K562 (cell line): ENCODE measurements at places on chromosomes 4 and X. TPM values are rescaled to one million over a fixed set of nuclear protein-coding genes. Genes with fewer than 3 reads are reported as not detected.
A peak's percentile ranks its signal among the peaks of the same experiment; 100 is the strongest.

DNA sequence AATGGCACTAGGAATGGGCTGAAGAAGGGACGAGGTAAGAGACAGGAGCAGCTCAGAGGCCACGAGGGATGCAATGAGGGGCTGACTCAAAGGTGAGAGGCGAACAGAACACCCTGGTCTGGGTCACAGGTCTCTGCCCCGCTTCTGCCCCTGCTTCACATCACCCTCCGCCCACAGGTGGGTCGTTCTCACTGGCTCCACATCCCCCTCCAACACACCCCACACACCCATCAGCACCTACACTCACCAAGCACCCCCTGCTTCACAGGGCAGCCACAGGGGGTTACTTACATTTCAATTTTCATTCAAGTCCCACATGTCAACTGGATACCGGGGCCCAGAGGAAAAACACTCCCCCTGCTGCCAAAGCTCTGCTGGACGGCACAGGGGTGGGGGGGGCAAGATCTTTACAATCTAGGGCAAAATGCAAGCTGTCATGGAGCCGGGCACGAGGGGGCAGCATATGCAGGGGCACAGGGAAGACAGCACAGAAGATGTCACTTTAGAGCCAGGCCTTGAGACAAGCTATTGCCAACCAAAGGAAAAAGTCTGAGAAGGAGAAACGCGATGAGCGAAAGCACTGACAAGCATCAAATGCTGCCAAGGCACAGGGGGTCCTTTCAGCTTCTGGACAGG, 94.0 kb downstream of the AFAP1 start:
- no peak overlapping the region for H3K4me3 ChIP-seq
- no peaks in the 10 kb centered on the region for H3K36me3 ChIP-seq
- no peak for DNase-seq

The ADH1A gene
- not detected in 2 replicates for total RNA-seq

The SMAD1 gene
- total RNA-seq = not detected in 2 replicates

GRCh38 chrX:29478336-29479069, 736.9 kb upstream of the MAGEB2 start:
- H3K27ac ChIP-seq = no peak overlapping the region
- no peaks in the 10 kb centered on the region for H3K36me3 ChIP-seq
- DNase-seq = peak; percentile 12

The LRRC66 gene
- total RNA-seq = not detected in 2 replicates

DNA sequence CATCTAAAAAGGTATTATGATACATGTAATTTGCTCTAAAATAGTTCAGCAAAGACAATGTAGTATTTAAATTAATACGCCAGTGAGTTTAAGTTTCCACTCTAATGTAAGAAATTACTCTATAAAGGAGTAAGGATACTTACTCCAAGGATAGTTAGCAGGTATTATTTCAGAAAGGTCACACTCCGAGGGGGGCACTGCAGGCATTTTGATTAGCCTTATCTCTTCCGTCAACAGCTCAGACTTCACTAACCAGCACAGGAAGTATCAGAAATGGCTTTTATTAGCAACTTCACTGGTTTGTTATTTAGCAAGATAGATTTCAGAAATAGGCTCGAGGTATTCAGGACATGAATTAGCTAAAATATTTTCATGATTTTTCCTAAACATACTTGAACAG, 127.0 kb downstream of the COX18 start:
- DNase-seq = no peak

The NEUROG2 gene
- 0.07 TPM in 1 of 2 replicates, not detected in the other for total RNA-seq

The VEGFC gene
- not detected in 2 replicates for total RNA-seq

DNA sequence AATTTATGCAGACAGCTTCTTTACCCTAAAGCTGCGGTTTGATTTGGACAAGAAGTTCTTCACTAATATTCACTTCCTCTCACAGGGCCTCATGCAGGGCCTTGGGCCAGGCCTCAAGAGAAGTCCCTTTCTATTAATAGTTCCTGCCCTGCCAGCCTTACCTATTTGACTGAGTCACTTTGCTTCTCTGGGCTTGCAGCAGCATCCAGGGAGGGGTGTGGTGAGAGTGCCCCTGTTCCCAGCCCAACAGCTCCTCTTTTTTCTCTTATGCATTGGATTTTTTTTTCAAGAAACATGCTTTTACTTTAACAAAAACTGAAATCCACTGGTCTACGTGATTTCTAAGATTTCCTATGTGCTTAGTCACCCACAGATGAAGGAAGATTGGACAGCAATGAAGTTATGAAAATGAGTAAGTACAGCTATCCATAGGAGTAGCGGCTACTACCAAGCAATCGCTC, 26.7 kb downstream of the FAM156B start:
- H3K4me3 ChIP-seq = no peak overlapping the region
- no peaks in the 10 kb centered on the region for H3K36me3 ChIP-seq
- no peak for DNase-seq
- peaks cover 19% of the 10 kb centered on the region for H3K4me1 ChIP-seq
- no peaks in the 10 kb centered on the region for H3K27me3 ChIP-seq

GRCh38 chr4:148790691-148791090, 348.5 kb upstream of the NR3C2 start:
- H3K27me3 ChIP-seq = no peaks in the 10 kb centered on the region
- H3K4me3 ChIP-seq = no peak overlapping the region
- H3K36me3 ChIP-seq = no peaks in the 10 kb centered on the region
- no peaks in the 10 kb centered on the region for H3K4me1 ChIP-seq
- H3K27ac ChIP-seq = no peak overlapping the region

- no peak overlapping the region for H3K27ac ChIP-seq
- H3K36me3 ChIP-seq = no peaks in the 10 kb centered on the region
- no peaks in the 10 kb centered on the region for H3K27me3 ChIP-seq
- no peaks in the 10 kb centered on the region for H3K4me1 ChIP-seq
- no peak for DNase-seq
Measured at GRCh38 chr4:10691651-10692050, 7.1 kb upstream of the CLNK start.

The SATL1 gene
- 0.07 TPM in 1 of 2 replicates, not detected in the other for total RNA-seq

- H3K27ac ChIP-seq = no peak overlapping the region
- no peaks in the 10 kb centered on the region for H3K27me3 ChIP-seq
- H3K4me1 ChIP-seq = peaks cover 7% of the 10 kb centered on the region
Measured at GRCh38 chrX:384861-385260, 1.8 kb downstream of the PPP2R3B start.

DNA sequence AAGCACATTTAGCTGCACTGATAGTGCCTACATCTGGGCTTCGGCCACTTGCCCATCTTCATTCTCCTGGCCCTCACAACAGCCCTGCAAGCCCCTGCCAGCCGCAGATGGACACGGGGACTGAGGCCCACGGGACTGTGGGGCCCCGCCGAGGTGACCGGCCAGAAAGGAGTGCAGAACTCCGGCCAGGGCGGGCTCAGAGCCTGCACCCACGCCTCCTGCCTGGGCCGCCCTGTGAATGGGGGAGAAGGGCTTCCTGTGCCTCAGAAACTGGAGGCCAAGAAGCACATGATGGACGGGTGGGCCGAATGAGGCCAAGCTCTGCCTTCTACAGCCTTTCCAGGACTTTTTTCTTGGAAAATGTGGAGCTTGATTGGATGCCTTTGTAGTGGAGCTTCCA, 35.7 kb upstream of the HGFAC start:
- no peak overlapping the region for H3K27ac ChIP-seq
- no peak for DNase-seq
- no peak overlapping the region for H3K4me3 ChIP-seq
- no peaks in the 10 kb centered on the region for H3K36me3 ChIP-seq
- no peaks in the 10 kb centered on the region; the same call in 2 of the 3 replicates for H3K4me1 ChIP-seq

GRCh38 chr4:5770051-5770450, 59.0 kb downstream of the EVC start:
- H3K27ac ChIP-seq = no peak overlapping the region
- H3K36me3 ChIP-seq = no peaks in the 10 kb centered on the region

The ARSD gene
- total RNA-seq = 0.13 and 0.16 TPM in 2 replicates

DNA sequence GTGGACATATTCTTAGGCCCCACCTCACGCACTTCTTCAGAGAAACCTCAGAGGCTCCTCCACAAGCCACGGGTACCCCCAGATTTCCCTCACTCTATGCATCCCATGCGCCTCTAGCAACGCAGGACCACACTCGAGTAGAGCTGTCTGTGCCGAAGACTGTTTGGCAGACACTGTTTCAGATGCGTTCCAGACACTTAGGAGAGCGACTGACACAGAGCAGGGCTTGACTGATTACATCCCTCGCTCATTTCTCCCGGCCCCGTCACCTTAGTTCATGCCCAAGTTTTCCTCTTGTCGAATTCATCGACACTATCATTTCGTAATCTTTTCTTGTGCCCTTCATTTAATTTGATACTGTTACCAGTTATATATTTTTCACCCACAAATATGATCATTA, 15.0 kb downstream of the SORBS2 start:
- no peak for DNase-seq
- no peak overlapping the region for H3K4me3 ChIP-seq
- H3K27ac ChIP-seq = no peak overlapping the region
- H3K27me3 ChIP-seq = peaks cover 6% of the 10 kb centered on the region
- no peaks in the 10 kb centered on the region for H3K4me1 ChIP-seq

The ARHGEF38 gene
- total RNA-seq = not detected in 2 replicates

- no peaks in the 10 kb centered on the region for H3K4me1 ChIP-seq
- no peak overlapping the region for H3K27ac ChIP-seq
- H3K27me3 ChIP-seq = no peaks in the 10 kb centered on the region
Measured at GRCh38 chr4:102799816-102800215, 27.5 kb downstream of the UBE2D3 start.

DNA sequence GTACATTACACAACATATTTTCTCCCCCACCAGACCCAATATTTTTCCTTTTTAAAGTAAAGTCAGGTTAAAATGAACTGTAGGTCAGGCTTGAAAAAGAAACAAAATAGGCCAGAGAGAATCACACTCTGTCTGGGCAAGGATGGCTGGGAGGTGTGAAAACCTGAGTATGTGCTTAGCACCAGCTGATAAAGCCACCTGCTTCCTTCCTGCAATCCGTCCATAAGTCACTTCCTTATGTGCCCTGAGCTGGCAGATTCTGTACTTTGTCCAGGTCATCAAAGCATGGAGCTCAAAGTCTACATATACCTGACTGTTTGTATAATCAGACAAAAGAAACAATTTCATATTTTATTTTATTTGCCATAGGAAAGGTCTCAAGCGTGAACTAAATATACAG, 37.7 kb downstream of the ANTXR2 start:
- H3K4me3 ChIP-seq = no peak overlapping the region
- H3K36me3 ChIP-seq = peaks cover 81% of the 10 kb centered on the region
- peaks cover 9% of the 10 kb centered on the region for H3K4me1 ChIP-seq
- no peak overlapping the region; the same call in 2 of the 3 replicates for H3K27ac ChIP-seq
- no peaks in the 10 kb centered on the region for H3K27me3 ChIP-seq

DNA sequence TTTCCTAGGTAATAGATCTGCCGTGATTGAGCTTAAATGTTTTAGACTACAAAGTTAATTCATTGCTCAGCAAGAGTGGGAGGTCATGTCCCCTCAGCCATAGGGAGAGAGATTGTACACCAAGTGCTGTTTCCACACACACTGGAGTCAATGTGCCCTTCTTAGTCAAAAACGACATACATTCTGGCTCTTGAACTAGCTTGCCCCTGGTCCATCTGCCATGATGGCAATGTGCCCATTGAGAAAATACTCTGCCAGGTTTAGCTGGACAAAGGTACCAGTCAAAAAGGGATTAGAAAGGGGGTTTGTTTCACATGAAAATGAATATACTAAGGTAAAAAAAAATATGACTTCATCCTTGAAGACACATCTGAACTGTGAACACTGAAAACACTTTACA, 377.1 kb upstream of the ADGRL3 start:
- H3K4me1 ChIP-seq = no peaks in the 10 kb centered on the region
- DNase-seq = no peak

The TMPRSS11E gene
- not detected in 2 replicates for total RNA-seq

DNA sequence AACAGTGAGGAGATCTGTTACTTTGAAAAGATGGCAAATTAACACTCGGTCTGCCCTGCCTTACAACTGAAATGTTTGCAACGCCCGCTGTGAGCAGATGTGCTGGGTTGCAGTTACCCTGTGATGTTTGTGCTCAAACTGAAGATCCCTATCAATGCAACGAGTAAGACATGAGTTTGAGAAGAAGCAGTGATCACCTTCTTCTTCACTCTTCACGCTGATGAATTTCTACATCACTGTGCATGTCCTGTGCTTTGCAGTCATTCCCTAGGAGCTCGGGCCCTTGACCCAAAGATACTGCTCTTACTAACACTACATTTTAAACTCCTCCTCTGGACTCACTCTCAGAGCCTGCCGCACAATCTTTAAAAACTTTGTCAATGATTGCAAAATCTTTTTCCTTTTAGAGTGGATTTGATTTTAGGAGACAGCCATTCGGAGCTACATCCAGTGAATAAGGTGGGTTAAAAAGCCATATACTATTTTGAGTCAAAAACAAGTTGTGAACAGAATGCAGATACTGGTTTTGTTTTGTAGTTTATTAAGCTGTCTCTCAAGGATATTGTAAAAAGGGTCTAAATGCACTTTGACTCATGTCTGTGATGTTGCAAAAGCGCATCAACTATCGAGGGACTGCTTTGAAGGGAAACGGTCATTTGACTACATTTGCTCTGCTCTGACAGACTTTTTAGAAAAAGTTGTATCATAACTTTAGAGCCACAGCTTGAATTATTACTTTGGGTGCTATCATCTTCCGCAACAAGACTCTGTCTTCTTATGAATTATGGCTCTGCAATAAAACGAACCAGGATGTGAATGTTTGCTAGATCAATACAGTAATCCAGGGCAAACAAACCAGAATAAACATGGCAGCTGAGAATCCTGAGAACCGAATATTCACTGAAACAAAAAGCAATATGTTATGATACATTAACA, 5.7 kb upstream of the RHOH start:
- peak overlapping the region; percentile 3; the same call in 1 of the 3 replicates for H3K27ac ChIP-seq
- H3K4me3 ChIP-seq = no peak overlapping the region
- H3K36me3 ChIP-seq = no peaks in the 10 kb centered on the region
- no peaks in the 10 kb centered on the region for H3K27me3 ChIP-seq
- no peak for DNase-seq

- peaks cover 9% of the 10 kb centered on the region; the same call in 1 of the 2 replicates for H3K27me3 ChIP-seq
- H3K27ac ChIP-seq = no peak overlapping the region
- no peak for DNase-seq
- H3K4me1 ChIP-seq = no peaks in the 10 kb centered on the region
- H3K36me3 ChIP-seq = no peaks in the 10 kb centered on the region
- H3K4me3 ChIP-seq = no peak overlapping the region
Measured at GRCh38 chr4:153834901-153835300, 46.0 kb upstream of the SFRP2 start.

- H3K27ac ChIP-seq = no peak overlapping the region
- no peak for DNase-seq
- H3K4me3 ChIP-seq = no peak overlapping the region
Measured at GRCh38 chr4:150131581-150132228, 53.5 kb downstream of the DCLK2 start.

- H3K4me3 ChIP-seq = no peak overlapping the region
- no peaks in the 10 kb centered on the region for H3K27me3 ChIP-seq
- H3K4me1 ChIP-seq = no peaks in the 10 kb centered on the region
- no peaks in the 10 kb centered on the region for H3K36me3 ChIP-seq
Measured at GRCh38 chr4:167028976-167029375, 205.3 kb downstream of the SPOCK3 start.

The TACR3 gene
- not detected in 2 replicates for total RNA-seq

- no peak for DNase-seq
- H3K36me3 ChIP-seq = no peaks in the 10 kb centered on the region
- no peak overlapping the region for H3K4me3 ChIP-seq
Measured at GRCh38 chrX:150459196-150459595, 96.1 kb downstream of the MAMLD1 start.

- no peaks in the 10 kb centered on the region for H3K4me1 ChIP-seq
- H3K27ac ChIP-seq = no peak overlapping the region
- H3K36me3 ChIP-seq = no peaks in the 10 kb centered on the region
- H3K27me3 ChIP-seq = no peaks in the 10 kb centered on the region
- no peak overlapping the region for H3K4me3 ChIP-seq
- no peak for DNase-seq
Measured at GRCh38 chrX:20971250-20971649, 403.0 kb upstream of the CNKSR2 start.
